ENCODE measurements at places on chromosomes 11 and 22.

DNA sequence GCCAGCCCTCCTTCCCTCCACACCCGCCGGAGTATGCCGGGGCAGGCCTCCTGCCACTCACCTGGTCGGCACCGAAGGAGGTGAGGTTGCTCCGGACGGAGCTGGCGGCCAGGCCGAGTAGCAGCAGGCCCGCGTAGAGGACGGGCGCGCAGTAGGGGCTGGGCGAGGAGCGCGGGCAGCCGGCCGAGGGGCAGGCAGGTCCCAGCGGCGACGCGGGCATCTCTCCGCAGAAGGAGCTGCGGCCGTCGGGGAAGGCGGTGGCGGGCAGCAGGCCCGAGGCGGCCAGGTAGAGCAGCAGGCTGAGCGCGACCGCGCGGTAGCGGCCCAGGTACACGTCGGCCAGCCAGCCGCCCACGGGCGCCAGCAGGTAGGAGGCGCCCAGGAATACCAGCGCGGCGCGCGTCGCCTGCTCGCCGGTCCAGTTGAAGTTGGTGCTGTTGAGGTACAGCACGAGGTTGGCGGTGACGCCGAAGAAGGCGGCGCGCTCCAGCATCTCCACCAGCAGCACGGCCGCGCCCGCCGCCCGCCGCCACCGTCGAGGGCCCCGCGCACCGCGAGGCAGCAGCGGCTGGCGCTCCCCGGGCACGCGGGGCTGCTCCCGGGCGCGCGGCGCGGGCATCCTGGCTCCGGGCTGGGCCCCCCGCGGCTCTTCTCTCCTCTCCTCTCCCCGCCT lies 907 bp downstream of the SLC15A3 start:
- DNase-seq: no peak

DNA sequence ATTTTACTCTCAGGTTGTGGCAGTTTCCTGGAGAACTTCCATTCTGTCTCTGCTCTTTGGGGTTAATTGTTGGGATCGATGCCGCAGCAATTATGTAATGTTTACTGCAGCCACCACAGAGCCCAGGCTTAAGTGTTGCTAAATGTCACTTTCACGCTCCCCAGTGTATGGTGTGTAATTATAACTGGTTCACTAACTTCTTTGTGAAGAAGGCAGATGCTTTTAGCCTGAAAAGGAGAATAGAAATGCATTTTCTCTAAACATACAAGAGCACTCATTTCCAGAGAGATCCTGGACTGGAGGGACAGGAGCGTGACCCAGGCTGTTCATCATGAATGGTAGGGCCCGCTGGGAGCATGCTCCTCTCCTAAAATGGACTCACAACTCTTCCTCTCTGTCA lies 132.2 kb upstream of the PLET1 start:
- DNase-seq: peak; percentile 97

DNA sequence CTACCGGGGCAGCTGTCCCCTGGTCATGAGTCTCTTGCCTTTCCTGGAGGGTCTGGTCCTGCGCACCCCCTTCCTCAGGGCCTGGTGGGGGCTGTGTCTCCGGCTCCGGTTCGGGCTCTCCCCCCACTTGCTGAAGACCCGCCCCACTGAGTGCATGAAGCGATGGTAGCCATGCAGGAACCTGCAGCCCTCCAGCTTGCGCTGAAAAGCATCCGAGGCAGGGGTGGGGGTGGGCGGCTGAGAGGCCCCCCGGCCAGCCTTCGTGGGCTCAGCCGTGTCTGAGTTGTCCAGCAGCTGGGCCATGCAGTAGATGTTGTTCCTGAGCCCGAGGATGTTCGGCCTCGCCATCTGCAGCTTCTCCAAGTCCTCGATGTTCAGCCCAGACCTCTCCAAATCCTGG lies 2.8 kb downstream of the OSM start:
- DNase-seq: no peak

DNA sequence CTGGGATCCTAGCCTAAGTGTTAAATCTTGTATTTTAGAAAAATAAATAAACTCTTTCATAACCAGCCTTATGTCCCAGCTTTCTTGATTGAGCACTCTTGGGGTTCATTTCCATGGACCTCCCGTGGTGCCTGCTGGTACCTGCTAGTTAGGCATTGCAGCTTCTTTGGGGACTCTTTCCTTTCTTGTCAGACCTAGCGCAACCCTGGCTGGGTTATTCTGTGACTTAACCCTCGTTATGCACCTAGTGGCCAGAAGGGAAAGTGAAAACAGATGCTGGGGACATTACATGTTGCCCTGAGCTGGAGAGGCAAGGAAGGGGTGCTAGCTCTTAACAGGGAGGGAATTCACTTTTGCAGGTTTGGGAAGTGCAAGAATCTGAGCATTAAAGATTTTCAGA lies 46.8 kb downstream of the APIP start:
- peak; percentile 52 for DNase-seq

- no peak for DNase-seq
Observed at GRCh38 chr22:38309614-38310517, 7.4 kb downstream of the CSNK1E start.

GRCh38 chr11:86673055-86673843 lies 833 bp upstream of the ME3 start:
- peak; percentile 42 for DNase-seq
